ENCODE measurements at places on chromosomes 13 and 19.
A peak's percentile ranks its signal among the peaks of the same experiment; 100 is the strongest.

- no peak for DNase-seq
Observed at GRCh38 chr19:33214596-33214995, 11.1 kb downstream of the SLC7A10 start.

- peak; percentile 14 for DNase-seq
Observed at GRCh38 chr13:113114511-113115362, 7.9 kb upstream of the F10 start.

DNA sequence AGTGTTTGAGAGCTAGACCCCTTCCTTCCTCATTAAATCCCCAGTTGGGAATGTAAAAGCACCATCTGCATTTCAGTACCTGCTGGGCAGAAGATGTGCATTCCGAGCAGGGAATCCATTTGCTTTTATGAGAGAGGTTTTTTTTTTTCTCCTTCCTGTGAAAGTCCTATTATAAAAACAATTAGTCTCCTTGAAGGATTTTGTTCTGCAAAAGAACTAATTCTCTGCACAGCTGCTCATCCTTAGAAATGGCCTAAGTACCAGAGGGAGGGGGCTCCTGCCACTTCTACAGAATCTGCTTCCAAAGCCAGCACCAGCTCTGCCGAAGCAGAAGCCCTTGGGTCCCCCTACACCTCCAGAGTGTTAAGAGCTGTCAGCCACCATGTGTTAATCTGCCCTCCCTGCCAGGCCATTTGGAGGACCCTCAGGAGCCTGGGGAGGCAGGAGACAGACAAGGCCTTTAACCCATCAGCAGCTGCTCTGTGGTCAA is 36.4 kb upstream of the SERPINE3 start:
- DNase-seq = no peak

- DNase-seq = no peak
Observed at GRCh38 chr19:55697069-55697440, 22.0 kb downstream of the EPN1 start.

DNA sequence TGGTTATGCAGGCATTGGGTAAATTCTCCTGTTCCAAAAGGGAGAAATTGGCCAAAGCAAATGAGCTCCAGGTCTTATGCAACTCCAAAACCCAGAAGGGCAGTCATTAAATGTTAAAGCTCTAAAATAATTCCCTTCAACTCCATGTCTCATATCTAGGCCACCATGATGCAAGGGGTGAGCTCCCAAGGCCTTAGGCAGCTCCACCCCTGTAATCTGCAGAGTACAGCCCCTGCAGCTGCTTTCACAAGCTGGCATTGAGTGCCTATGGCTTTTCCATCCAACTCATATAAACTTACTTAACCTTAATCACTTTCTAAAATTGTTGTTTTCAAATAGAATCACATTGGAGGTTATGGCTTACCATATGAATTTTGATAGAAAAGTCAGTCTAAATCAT is 44.7 kb upstream of the ZNF429 start:
- DNase-seq = no peak

DNA sequence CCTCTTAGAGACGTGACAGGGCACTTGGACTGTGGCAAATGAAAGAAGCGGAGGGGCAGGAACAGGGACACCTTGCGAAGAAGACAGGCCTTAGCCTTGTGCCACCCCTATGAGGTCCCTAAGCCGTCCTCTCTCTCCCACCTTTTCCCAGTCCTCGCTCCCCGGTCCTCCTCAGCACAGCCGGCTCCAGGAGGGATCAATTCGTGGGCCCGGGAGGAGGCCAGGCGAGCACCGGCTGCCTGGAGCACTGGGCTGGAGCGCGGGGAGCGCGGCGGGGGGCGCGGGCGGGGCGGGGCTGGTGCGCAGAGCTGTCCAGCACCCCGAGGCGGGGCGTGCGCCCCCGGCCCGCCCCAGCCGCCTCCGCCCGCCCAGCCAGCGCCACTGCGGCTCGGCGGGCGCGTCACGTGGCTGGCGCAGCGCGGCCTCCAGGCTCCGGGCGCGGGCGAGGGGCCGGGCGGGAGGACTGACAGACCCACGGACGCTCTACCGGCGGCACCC is at the start of gene LRP3:
LRP3 (plus strand) TSS at position 466 of the 498 bp plus-strand sequence. CDS start 456 bp downstream, outside the sequence.
- no peak for DNase-seq

GRCh38 chr13:54965881-54966280 is 1937.3 kb downstream of the OLFM4 start:
- DNase-seq = no peak

DNA sequence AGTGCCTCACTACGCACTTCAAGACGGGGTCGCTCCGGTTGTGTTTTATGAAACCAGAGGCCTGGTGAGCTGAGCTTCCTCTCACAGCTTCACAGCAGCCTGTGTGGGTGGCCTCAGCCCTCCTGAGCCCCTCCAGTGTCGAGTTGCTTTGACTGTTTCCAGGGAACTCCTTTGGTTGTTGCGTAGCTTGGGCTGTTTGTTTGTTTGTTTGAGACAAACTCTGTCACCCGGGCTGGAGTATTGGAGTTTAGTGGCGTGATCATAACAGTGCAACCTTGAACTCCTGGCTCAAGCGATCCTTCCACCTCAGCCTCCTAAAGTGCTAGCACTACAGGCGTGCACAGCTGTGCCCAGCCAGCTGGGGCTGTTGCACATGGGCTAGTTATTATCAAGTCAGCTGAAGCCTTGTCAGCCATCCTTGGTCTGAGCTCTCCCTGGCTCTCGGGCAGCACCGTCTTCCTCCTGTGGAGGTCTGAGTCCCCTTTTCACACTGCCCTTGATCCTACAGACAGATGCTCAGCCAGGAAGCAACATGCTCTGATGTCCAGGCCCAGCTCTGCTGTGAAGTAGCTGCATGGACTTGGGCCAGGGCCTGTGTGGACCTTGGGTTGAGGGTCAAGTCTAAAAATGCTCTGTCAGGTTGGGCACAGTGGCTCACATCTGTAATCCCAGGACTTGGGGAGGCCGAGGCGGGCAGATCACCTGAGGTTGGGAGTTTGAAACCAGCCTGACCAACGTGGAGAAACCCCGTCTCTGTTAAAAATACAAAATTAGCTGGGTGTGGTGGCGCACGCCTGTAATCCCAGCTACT is 10.2 kb downstream of the DOT1L start:
- DNase-seq = no peak

- peak; percentile 67 for DNase-seq
Observed at GRCh38 chr13:40490086-40490758, 176.2 kb downstream of the FOXO1 start.

- DNase-seq = no peak
Observed at GRCh38 chr13:105491345-105491744, 1044.1 kb downstream of the EFNB2 start.

DNA sequence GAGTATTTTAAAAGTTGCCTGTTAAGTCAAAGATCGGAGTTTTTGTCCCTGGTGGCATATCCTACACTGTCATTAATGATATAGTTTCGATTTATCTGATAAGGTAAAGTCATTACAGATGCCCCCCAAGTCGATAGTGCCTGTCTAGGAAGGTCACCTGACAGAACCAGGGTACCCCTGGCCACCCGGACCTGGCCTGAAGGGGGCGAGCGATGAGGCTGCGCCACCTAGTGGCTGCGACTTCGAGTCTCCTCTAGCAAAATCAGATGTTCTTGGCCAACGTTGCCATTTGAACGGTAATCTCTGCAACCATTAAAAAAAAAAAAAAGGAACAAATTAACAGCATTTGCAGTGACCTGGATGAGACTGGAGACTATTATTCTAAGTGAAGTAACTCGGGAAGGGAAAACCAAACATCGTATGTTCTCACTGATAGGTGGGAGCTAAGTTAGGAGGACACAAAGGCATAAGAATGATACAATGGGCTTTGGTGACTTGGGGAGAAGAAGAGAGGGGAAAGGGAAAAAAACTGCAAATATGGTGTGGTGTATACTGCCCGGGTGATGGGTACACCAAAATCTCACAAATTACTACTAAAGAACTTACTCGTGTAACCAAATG is 565.1 kb downstream of the LIG4 start:
- DNase-seq = peak; percentile 38

DNA sequence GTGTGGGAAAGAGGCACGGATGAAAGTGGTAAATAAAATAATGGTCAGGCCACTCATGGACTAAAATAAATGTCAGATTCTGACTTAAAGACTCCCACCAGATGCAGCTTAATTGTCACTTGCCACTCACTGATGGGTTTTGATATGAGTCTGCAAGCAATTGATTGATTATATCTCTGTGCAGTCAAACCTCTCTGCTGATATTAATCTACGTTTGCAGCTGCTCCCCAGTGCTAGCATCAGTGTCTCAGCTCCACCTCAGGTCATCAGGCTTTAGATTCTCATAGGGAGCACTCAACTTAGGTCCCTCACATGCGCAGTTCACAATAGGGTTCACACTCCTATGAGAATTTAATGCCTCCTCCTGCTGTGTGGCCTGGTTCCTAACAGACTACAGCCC is 195.3 kb downstream of the B3GLCT start:
- no peak for DNase-seq

DNA sequence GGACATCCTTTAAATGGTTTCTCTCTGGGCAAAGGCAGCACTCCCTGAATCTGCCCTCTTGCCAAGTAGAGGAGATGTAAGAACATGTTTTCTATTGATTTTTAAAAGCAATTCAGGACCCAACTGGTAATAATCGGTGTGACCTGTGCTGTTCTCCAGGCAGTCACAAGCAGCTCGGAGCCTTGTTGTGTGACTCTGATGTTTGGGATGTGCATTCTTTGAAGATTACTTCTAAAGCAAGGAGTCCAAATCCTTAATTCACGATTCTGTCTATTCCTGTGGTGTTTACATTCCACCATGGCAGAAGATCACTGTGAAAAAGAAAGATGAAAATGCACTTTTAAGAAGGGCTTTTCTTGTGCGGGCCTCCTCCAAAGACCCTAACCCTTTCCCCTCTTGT is 122.3 kb upstream of the ZNF536 start:
- DNase-seq = no peak

DNA sequence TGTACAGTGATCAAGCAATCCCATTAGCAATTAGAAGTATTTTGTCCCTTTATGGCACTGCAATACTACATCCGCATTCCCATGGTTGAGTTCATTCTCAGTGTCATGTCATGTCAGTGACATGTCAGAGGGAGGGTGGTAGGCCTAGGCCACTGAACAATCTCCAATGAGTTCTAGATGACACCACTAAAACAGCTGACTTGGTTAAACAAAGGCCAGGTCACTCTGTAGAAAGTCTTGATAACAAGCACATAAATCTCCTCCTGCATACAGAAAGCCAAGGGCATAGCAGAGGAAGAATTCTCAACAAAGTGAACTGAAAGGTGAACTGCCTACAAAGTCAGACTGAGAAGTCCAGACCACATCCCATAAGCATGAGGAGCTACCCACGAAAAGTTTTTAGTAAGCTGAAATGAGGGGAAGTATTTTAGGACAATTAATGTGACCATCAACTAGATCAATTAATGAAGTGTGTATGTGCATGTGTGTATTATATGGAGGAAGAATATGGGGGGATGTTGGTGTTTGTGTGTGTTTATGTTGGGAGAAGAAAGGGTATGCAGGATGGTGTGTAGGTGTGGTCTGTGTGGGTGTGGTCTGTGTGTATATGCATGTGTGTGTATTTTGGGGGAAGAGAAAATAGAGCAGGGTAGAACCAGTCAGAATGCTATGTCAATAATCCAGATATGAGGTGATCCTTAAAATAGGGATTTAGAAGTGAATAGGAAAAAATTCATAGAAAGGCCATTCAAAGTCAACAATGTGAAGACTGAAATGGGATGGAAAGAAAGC is 67.7 kb downstream of the TBC1D4 start:
- no peak for DNase-seq

GRCh38 chr13:74707291-74707690 is 573.1 kb upstream of the KLF12 start:
- no peak for DNase-seq

DNA sequence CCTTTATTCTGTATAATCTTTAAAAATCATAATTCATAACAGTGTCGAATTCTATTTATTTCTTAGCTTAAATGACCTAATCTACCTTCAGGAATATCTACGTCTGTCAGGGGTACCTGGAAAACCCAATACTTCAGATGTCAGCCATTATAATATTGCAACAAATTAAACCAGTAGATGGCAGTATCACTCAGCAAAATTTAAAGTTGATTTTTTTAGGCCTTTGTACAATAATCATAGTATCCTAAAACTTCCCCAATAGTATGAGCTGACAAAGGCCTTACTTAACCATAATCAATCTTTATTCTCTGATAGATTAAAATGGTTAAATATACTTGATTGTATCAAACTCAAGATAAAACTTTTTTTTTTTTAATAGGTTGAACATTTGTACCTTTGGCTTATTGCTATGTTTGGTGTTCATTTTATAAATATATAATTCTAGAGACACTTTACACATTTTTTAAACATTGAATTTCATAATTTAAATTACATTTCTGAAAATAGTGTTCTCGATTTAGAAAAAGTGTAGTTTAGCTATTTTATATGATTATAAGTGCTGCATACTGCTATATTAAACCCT is 830.2 kb upstream of the SPRY2 start:
- DNase-seq = no peak

DNA sequence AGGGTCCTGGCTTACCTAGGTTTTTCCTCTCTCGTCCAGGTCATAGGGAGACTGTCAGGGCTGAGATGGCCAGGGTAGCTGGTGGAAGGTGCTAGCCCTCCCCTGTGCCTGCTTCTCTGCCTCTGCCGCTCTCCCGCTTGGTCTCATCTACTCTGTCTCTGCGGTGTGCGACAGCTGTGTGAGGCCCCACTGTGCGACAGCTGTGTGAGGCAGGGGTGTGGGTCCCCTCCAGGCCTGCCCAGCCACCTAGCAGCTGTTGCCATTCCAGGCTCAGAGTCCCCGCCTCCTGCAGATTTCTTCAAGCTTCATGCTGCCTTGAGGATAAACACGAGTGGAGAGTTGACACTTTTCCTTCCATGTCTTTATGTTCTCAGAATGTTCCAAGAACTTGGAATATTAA is 53.0 kb downstream of the ARHGEF7 start:
- DNase-seq = no peak

- peak; percentile 34 for DNase-seq
Observed at GRCh38 chr13:30577401-30577852, 40.3 kb upstream of the USPL1 start.

DNA sequence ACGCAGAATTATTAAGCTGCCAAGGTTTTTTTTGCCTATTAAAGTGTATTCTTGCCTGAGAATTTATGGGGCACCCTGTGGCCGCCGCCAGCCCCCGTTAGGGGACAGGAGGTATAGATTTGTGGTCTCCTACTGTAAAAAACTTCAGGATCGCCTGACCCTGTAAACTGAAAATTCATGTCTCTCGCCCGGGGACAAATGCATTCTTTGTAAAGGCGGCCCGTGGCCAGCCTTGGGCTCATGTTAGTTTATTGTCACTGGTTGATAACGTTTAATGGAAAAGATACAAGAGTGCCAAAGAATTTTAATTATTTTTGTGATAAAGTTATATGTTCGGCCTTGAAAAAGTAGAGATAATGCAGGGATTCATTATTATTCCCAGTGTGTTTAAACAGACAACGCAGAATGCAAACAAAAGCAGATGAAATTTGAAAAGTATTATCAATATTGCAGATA is 141.7 kb downstream of the URI1 start:
- DNase-seq = no peak

- DNase-seq = no peak
Observed at GRCh38 chr13:45548281-45548680, 67.3 kb downstream of the ERICH6B start.

- no peak for DNase-seq
Observed at GRCh38 chr13:101120007-101120406, 296.3 kb downstream of the NALCN start.

Measured in activated naive CD4-positive, alpha-beta T cell treated with anti-CD3 and anti-CD28 coated beads, Interleukin-2, amount 10 ng/mL, durations not matched to agents 7 days and 5 days (primary cell).